ENCODE measurements at places on chromosomes 4 and X. TPM values are rescaled to one million over a fixed set of nuclear protein-coding genes. Genes with fewer than 3 reads are reported as not detected.

- H3K36me3 ChIP-seq: no peaks in the 10 kb centered on the region
- peak overlapping the region; percentile 64 for H3K27ac ChIP-seq
- peak overlapping the region; percentile 94 for H3K4me3 ChIP-seq
Observed at GRCh38 chr4:41363384-41363981, 106.8 kb downstream of the UCHL1 start.

DNA sequence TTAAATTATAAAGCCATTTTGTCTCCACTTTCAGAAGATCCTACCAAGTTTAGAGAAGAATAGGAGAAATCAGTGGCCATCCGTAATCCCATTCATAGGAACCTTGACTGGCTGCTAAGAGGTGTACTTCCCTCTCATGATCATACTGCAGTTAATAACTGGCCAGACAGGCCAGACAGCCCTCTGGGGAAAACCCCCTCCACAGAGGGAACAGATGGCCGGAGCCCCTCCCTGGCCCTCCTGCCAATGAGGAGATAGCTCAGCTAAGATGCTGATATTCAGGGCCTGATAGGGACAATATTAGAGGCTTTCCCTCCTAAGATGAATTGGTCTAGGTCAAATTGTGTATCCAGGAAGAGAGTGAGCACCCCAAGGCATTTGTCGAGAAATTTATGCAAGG lies 200.0 kb upstream of the MAOA start:
- H3K27ac ChIP-seq: no peak overlapping the region
- H3K4me3 ChIP-seq: no peak overlapping the region
- no peaks in the 10 kb centered on the region for H3K4me1 ChIP-seq
- H3K27me3 ChIP-seq: peaks cover 6% of the 10 kb centered on the region
- DNase-seq: no peak

MND1 gene
- total RNA-seq: not detected

DNA sequence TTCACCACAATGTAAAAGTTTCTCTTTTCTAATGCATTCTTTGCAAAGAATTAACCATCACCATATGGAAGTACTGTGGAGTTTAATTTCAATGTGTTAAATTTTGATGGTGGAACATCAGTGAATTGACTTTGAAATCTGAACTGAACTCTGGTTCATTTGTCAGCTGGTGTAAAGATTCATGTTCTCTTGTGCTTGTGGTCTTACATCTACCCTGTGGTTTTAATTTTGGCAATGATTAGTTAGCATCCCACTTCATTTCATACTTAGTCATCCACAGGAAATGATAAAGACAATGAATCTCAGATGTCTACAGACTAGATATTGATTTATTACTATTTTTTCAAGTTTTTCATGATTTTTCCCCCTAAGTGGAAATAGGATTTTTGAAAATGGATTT lies 77.8 kb downstream of the GRID2 start:
- no peaks in the 10 kb centered on the region for H3K36me3 ChIP-seq
- H3K27ac ChIP-seq: no peak overlapping the region
- no peaks in the 10 kb centered on the region for H3K27me3 ChIP-seq
- DNase-seq: no peak
- H3K4me1 ChIP-seq: no peaks in the 10 kb centered on the region

DNA sequence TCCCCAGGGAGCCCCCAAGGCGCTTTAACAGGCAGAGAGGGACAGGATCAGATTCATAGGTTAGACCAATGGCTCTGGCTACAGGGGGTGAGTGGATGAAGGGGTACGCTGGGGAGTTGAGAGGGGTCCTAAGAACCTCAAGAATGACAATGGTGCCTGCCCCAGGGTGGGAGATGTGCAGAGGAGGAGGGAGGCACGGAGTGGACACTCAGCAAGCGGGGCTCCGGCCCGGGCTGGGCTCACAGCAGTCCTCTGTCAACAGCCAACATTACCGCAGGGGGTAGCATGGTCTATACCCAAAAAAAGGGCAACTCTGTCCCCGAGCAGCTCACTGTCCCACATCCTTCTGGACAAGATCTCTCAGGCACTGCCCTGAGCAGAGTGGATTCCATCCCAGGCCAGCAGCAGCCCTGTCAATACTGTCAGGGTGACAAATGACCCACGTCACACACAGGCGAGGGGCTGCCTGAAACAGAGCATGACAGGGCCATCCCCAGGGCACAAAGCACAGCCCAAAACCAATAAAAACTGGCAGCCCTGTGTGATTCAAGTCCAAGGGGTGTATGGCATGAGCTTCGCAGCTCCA lies 47.7 kb upstream of the PPP2R2C start:
- no peak overlapping the region for H3K4me3 ChIP-seq
- no peak overlapping the region for H3K27ac ChIP-seq
- no peak for DNase-seq

DNA sequence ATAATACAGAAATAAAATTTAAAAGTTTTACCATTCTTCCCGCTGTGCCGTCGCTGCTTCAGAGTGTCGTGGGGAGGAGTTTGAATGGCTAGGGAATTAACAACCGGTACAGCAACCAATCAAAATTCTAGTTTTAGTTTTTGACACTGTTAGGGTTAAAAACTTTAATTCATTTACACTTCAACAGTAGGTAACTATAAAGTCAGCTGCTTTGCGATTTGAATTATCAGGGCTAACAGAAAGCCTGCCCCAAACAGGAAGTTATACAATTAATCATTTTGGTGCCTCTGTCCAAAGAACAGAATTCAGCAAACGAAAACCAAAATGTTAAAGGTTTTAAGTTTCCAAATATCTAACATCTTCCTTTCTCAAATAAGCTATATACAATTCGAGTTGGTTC lies 2.3 kb downstream of the HNRNPD start:
- no peaks in the 10 kb centered on the region for H3K27me3 ChIP-seq
- H3K4me1 ChIP-seq: peaks cover 66% of the 10 kb centered on the region
- H3K36me3 ChIP-seq: peaks cover 29% of the 10 kb centered on the region
- DNase-seq: no peak
- H3K27ac ChIP-seq: no peak overlapping the region
- H3K4me3 ChIP-seq: peak overlapping the region; percentile 94

DNA sequence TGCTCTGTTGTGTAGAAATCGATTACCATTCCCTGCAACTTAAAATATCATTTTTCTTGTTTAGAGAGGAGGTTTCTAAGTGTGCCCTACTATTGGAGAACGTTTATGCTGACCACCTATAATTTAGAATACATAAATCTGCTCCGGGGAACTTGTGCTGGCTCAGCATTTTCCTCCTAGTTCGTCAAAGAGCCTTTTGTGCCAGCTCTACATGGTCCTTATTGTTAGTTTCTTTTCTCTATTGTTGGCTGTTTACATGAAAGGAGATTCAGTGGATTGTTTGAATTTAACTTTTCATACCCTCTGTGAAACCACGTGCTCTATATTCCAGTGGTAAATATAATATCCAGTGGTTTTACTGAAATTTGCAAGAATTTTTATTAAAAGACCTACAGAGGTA lies 53.4 kb upstream of the ATP8A1 start:
- no peak for DNase-seq
- no peak overlapping the region for H3K4me3 ChIP-seq
- no peak overlapping the region for H3K27ac ChIP-seq
- H3K36me3 ChIP-seq: no peaks in the 10 kb centered on the region
- H3K27me3 ChIP-seq: no peaks in the 10 kb centered on the region
- no peaks in the 10 kb centered on the region for H3K4me1 ChIP-seq

TCP11X2 gene
- not detected for total RNA-seq

All from heart left ventricle (tissue), 16 donors.